A673 (cell line): ENCODE measurements at places on chromosomes 13 and 19. TPM values are rescaled to one million over a fixed set of nuclear protein-coding genes. Genes with fewer than 3 reads are reported as not detected.

DNA sequence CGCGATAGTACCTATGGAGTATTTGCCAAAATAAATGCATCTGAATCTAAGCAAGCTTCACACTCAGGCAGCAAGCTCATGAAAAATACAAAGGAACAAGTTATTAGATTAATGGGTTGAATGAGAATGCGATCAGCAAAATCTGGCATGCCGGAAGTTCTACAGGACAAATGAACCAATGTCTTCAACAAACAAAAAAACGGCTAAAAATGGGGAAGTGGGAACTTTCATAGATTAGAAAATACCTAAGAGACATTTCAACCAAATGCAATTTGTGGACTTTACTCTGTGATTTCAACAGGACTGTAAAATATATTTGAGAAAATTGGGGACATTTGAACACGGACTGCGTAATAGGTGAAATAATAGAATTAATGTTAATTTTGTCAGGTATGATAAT is 22.4 kb upstream of the RNASEH2B start:
- H3K27ac ChIP-seq: no peak overlapping the region
- DNase-seq: no peak
- H3K36me3 ChIP-seq: no peaks in the 10 kb centered on the region
- H3K27me3 ChIP-seq: no peaks in the 10 kb centered on the region
- no peak overlapping the region for H3K4me3 ChIP-seq

The LIG1 gene
- 200 and 204 TPM in 2 replicates for total RNA-seq

The NLRP4 gene
- 0.15 TPM in 1 of 2 replicates, not detected in the other for total RNA-seq

The LYPD5 gene
- total RNA-seq: not detected in 2 replicates

The RUBCNL gene
- total RNA-seq: 110 and 126 TPM in 2 replicates

DNA sequence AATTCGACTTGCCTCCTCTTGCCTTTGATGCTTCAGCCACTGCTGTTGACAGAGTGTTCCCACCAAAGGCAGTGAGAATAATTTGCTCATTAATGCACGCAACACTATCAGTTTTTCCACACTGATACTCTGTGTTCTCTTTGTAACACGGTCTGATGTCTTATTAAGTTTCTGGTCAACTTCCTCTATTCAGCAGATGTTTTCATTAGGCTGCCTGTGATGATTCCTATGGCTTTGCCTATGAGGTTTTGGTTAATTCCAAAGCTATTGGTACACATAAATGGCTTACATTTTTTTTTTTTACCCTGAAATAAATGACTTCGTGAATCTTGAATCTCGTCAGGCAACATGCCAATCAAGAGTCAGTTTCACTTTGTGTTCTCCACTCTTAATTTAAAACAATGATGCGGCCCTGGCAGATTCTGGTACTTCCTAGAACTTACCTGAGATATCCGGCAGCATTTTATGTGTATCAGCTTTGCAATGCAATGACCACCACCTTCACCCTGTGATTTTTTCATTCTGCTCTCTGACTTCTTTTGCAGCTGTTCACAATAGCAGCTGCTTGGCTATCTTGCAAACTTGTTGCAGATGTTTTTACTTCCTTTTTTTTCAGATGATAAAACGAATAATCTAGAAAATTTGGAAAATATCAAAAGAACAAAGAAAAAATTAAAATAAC is 27.5 kb upstream of the KL start:
- H3K27me3 ChIP-seq: no peaks in the 10 kb centered on the region
- H3K4me1 ChIP-seq: no peaks in the 10 kb centered on the region
- no peak for DNase-seq
- H3K36me3 ChIP-seq: no peaks in the 10 kb centered on the region

The EXOC3L2 gene
- not detected in 2 replicates for total RNA-seq

The CD209 gene
- not detected in 2 replicates for total RNA-seq

The ZNF541 gene
- not detected in 2 replicates for total RNA-seq

DNA sequence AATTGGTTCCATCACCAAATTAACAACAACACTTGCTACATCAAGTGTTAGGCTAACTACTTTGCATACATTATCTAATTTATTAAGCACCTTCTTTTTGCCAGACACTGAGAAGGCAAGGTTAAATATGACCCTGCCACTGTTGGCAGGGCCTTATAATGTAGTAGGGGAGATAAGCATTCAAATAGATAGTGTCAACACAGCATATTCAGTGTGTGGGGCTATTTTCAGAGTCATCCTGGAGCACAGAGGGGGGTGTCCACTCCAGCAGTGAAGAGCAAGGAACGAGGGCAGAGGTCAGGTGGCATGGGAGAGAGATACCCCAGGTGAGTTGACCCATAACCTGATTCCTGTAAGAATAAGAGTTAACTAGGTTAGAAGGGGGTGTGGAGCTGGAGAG is 121.6 kb downstream of the COG6 start:
- no peak for DNase-seq
- no peaks in the 10 kb centered on the region for H3K4me1 ChIP-seq
- no peak overlapping the region for H3K27ac ChIP-seq
- H3K36me3 ChIP-seq: no peaks in the 10 kb centered on the region

GRCh38 chr13:46831588-46832194 is 34.7 kb upstream of the ESD start:
- H3K4me1 ChIP-seq: no peaks in the 10 kb centered on the region
- no peak overlapping the region for H3K27ac ChIP-seq
